CD4-positive, alpha-beta T cell (primary cell): ENCODE measurements at places on chromosomes 1 and 21.

GRCh38 chr1:38179483-38179882 is 132.9 kb upstream of the POU3F1 start:
- no peak for DNase-seq

DNA sequence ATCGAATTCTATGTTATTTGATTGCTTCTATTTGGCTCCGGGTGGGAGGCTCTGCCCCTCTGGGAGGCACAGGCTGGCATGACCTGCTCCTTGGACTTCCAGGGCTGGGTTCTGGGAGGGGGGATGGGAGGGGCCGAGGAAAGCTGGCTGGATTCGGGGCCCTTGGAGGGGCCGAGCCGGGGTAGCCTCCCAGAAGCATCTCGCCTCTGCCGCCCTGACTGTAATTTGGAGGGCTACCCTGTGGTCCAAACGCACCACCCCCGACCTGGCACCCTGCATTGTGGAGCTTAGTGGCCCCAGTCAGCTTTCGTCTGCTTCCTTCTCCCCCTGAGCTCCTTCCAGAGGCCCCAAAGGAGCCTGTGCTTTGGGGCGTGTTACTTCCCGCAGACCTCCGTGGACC is 85.4 kb upstream of the TMEM51 start:
- no peak for DNase-seq

- DNase-seq, result no peak
Measured at GRCh38 chr1:159009287-159009686, 420 bp upstream of the IFI16 start.

DNA sequence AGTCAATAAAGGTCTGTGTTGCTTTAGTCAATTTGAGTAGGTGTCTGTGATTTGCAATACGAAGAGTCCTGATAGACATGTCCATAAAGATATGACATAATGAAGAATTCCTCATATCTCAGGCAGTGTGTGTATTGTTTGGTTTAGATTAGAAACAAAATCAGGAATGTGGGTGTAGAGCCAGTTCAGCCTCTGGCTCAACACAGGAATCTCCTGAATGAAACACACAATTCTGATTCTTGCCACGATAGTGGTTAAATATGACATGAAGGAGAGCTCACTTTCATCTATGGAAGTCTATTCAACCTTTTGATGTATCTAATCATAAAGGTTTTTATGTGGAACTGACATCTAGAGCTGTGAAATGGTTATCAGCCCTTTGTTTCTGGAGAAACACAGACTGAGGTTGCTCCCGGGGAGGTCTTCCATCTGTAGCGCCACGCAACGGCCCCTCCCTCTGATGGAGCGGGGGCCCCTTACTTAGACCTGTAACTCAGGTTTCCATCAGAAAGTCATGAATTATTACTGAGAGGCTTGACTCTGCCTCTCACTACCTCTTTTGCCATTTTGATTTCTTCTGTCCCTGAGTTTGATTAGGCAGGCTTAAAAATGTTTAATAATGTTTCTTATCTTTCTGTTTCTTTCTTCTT is 19.5 kb downstream of the TSPAN2 start:
- DNase-seq, result no peak

DNA sequence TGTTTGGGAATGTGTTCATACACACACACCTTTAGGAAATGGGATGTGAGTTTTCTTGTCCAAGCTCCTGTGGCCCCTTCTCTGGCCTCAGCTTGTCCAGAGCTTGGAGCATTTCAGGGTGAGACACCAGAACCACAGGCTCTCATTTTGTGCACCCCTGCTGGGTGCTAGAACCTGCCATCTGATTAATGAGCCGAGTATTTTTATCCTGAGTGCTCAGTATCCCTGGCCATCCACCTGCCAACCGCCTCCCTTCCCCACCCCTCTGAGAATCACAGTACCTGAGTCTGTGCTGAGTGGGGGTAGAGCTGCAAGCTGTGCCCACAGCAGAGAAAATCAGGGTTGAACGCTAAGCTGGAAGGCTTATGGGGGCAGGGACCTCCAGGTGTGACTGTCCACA is 1.4 kb downstream of the CASQ1 start:
- no peak for DNase-seq

- no peak for DNase-seq
Measured at GRCh38 chr1:55474168-55474786, 259.1 kb upstream of the USP24 start.

DNA sequence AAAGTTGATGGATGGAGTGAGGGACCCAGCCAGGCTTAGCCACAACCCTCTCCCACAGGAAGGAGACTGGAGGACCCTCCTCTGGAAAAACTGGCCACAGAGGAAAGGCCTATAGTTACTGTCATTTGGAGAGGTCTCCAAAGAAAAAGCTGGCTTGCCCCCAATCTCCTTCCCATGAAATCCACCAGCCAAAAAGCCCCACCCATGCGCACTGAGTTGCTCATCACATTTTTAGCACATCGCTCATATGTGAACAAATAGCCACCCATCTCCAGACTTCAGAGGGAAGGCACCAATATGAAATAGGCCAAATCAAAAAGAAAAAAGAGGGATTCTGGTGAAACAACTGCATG is 36.9 kb upstream of the QSOX1 start:
- DNase-seq, result no peak

DNA sequence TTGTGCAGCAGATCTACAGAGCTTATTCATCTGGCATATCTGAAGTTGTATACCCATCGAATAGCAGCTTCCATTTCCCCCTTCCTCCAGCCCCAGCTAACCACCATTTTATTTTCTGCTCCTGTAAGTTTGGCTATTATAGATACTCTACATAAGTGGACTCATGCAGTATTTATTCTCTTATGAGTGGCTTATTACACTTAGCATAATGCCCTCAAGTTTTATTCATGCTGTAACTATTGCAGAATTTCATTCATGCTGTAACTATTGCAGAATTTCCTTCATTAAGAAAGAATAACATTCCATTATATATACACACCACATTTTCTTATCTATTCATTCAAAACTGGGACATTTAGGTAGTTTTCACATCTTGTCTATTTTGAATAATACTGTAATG is 30.5 kb upstream of the IFI16 start:
- no peak for DNase-seq

DNA sequence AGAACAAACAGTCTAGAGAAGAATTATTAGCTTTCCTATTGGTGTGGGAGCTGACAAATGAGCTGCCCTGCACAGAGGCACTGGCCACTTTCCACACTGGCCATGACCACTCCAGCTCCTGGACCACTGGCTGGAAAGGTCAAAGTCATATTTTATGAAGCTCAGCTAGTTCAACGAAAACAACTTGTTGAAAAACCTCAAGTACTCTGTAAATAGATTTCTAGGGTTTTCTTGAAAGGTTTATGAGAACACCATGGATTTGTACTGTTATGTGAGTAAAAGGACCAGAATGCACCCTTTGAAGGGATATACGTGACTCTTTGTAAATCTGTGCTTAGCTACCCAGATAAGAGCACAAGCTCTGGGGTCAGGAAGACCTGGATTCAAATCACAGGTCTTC is 54.5 kb upstream of the FGGY start:
- DNase-seq, result no peak

GRCh38 chr1:193210996-193211395 is 24.6 kb upstream of the B3GALT2 start:
- no peak for DNase-seq

DNA sequence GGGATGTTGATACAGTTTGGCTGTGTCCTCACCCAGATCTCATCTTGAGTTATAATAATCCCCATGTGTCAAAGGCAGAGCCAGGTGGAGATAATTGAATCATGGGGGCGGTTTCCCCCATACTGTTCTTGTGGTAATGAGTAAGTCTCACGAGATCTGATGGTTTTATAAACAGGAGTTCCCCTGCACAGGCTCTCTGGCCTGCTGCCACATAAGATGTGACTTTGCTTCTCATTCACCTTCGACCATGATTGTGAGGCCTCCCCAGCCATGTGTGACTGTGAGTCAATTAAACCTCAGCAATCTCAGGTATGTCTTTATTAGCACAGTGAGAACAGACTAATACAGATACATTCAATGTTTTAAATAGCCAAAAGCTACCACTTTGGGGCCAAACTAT is 41.1 kb downstream of the SLC35F3 start:
- no peak for DNase-seq

DNA sequence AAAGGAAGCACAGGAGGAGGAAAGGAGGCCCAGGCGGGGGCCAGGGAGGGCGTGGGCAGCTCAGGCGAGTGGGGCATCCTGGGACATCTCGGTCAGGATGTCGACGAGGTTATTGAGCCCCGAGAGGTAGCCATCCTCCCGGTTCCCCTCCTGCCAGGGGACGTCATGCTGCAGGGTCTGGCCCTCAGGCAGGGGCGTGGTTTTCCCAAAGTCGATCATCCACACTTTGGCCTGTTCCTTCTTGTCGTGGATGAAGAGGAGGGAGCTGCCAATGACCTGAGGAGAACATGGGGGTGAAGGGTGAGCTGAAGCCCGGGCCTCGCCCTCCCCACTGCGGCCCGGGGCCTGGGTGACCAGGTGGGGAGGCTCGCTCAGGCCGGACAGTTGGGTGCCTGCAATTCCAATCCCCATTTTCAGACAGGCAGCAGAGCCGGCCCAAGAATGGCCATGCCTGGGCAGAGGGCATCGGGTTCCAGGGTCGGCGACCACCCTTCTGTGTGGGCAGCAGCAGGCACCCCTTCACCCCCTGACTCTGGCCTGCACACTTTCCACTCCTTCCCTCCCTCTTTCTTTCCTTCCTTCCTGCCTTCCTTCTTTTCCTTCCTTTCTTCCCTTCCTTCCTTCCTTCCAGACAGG is 86.2 kb downstream of the STUM start:
- peak; percentile 33 for DNase-seq

DNA sequence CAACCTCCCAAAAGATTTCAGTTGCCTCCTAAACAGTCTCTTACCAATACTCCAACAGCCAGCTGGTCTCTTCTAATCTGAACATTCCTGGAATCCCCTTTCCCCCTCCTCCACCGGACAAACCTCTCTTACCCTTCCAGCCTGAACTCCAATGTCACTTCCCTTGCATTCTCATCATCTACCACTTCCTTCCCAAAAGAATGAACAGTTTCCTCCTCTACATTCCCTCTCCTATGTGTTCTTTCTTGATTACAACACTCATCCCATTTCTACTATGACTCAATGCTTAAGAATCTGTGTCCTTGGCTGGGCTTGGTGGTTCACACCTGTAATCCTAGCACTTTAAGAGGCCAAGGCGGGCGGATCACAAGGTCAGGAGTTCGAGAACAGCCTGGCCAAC is 417.1 kb downstream of the SETD4 start:
- no peak for DNase-seq

GRCh38 chr1:232534552-232535517 is 95.1 kb downstream of the SIPA1L2 start:
- DNase-seq, result no peak

DNA sequence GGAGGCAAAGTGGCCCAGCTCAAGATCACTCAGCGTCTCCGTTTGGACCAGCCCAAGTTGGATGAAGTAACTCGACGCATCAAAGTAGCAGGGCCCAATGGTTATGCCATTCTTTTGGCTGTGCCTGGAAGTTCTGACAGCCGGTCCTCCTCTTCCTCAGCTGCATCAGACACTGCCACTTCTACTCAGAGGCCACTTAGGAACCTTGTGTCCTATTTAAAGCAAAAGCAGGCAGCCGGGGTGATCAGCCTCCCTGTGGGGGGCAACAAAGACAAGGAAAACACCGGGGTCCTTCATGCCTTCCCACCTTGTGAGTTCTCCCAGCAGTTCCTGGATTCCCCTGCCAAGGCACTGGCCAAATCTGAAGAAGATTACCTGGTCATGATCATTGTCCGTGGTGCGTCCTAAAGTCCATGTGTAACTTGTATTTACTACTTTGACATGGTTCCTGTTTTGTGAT is 2.7 kb downstream of the RBM15 start:
- DNase-seq, result no peak

- DNase-seq, result no peak
Measured at GRCh38 chr1:236287757-236288619, 6.2 kb upstream of the ERO1B start.

GRCh38 chr1:154178013-154178412 is 13.9 kb downstream of the TPM3 start:
- DNase-seq, result no peak

DNA sequence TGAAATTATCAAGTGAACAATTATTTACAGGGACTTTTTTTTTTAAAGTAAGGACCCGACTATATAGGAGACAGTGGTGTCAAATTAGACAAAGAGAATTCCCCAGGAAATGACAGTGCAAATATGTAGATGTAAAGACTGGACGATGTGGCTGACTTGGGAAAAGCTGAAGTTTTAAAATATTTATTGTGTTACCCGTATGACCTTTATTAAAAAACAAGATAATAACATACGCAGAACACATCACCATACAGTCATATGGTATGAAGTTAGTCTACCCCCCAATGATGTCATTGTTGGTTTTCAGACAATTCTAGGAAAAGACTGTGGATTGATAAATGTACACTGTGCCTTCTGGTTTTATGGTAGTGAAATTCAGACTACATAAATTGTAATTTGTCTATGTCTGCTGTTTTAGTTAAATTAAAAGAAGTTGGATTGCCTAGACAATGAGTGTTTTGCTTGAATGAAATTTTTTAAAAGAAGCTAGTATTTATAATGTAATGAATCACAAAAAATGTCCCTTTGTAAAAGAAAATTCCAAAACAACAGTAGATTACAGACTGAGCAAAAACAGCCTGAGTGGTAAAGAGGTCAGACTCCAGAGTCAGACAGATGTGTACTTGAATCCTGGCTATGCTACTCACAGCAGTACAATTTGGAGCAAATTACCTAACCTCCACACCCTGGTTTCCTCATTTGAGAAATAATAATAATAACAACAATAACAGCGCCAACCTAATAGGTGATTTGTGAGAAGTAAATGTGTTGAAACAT is 15.5 kb upstream of the PDC start:
- no peak for DNase-seq
